ENCODE measurements at places on chromosomes 3 and 15.

GRCh38 chr3:172201870-172202236 is 162.5 kb downstream of the FNDC3B start:
- no peak for DNase-seq

- DNase-seq, result no peak
Observed at GRCh38 chr15:57061281-57061680, 142.8 kb downstream of the TCF12 start.

- DNase-seq, result no peak
Observed at GRCh38 chr3:25428789-25429335, 799 bp downstream of the RARB start.

DNA sequence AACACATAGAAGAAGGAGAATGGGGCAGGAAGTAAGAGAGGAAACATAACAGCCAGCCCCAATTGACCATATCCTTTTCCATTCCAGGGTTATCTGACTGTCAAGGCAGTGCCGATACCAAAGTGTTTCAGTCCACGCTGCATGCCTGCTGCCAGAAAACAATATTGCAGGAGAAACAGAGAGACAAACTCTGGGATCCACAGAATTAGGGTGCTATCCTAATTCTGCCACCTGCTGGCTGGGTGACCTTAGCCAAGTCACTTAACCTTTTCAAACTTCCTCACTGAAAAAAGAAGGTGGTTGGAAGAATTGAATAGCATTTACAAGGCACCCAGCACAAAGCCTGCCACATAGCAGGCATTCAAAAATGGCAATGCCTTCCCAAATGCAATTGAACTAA is 32.0 kb downstream of the GLB1 start:
- no peak for DNase-seq

DNA sequence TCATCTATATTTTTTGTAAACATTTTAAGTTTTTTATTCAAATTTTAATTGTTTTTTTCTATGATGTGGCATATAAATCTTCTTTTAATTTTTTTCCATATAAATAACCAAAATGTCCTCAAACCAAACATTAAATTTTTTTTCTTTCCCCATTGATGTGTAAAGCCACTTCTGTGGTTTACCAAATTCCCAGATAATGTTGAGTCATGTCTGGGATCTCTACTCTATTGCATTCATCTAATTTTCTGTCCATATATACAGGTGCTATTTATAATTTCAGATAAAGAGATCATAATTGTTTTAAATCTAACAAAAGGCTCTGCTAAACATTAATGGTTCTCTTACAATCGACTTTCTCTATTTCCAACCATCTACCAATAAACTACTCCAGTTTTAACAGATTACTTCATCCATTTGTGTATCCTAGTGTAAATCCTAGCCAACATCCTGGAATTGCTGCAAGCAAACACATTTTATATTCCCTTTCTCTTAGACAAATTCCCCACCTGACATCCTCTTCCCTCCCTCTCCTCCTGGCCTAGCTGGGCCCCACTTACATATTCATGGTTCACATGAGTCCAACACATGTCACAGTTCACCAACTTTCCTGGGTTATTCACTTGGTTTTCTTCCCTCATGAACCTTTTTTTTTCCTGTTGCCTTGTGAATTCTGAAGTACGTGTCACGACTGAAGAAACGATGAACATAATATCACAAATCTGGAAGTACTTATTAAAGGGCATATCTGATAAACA is 368.0 kb upstream of the AGTR1 start:
- no peak for DNase-seq

GRCh38 chr3:11641683-11642430 is 1.9 kb downstream of the VGLL4 start:
- no peak for DNase-seq

DNA sequence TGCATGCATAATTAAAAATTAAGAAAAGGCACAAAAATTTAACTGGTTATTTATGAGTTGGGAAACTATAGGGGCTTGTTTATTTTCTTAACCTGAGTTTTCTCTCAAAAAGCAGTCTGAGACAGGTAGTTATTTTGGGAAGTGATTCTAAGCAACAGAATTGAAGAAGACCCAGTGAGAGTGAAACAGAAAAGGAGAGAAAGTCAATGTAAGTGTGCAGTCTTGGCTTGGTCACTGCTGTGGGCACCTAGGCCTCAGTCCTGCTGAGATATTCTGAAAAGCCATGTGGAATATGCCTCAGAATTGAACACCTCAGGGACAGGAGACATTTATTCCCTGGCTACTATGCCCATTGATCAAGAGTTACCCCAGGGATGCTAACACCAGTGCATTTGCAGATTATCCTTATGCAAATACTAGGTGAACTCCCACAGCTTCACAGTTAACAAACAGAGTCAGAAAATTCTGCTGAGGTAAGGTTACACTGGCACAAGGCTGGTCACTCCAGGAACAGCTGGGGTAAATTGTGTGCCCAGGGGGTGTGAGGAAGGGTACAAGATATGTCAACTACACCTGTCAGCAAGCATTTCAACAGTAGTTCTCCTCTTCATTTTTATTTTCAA is 222.7 kb downstream of the EFHB start:
- no peak for DNase-seq

Measured in MM.1S (cell line).